ENCODE measurements at places on chromosomes 7 and 10. TPM values are rescaled to one million over a fixed set of nuclear protein-coding genes. Genes with fewer than 3 reads are reported as not detected.
A peak's percentile ranks its signal among the peaks of the same experiment; 100 is the strongest.

- no peak overlapping the region for H3K27ac ChIP-seq
- H3K4me1 ChIP-seq = peaks cover 4% of the 10 kb centered on the region
- H3K36me3 ChIP-seq = no peaks in the 10 kb centered on the region
- H3K4me3 ChIP-seq = no peak overlapping the region
- peaks cover 3% of the 10 kb centered on the region for H3K27me3 ChIP-seq
- DNase-seq = no peak
Observed at GRCh38 chr10:71611131-71611530, 108.4 kb downstream of the C10orf105 start.

DNA sequence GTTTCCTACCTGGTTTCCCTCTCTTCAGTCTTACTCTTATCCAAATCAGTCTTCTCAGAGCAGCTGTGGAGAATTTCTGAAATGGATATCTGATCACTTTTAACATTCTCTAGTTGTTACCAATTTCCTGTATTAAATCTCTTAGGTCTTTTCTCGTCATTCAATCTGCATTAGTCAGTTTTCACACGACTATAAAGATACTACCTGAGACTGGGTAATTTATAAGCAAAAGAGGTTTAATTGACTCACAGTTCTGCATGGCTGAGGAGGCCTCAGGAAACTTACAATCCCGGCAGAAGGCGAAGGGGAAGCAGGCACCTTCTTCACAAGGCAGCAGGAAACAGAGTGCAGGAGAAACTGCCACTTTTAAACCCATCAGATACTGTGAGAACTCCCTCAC is 444.8 kb downstream of the GATA3 start:
- H3K4me3 ChIP-seq = no peak overlapping the region
- no peak overlapping the region for H3K27ac ChIP-seq

DNA sequence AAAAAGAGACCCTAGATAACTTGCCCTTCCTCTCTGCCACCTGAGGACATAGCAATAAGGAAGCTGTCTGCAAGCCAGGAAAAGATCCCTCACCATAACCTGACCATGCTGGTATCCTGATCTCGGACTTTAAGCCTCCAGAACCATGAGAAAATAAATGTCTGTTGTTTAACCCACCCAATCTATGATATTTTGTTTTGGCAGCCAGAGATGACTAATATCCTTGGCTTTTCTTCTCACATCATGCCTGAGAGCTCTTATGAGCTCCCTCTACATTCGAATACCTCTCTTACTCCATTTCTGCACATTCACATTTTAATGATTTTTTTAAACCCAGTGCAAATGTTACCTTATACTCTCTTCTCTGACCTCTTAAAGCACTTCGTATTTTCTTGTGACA is 214.0 kb upstream of the CHRM2 start:
- H3K4me1 ChIP-seq = no peaks in the 10 kb centered on the region
- H3K27ac ChIP-seq = no peak overlapping the region
- no peak overlapping the region for H3K4me3 ChIP-seq
- DNase-seq = no peak
- no peaks in the 10 kb centered on the region for H3K36me3 ChIP-seq
- no peaks in the 10 kb centered on the region for H3K27me3 ChIP-seq

The MYH16 gene
- not detected for total RNA-seq

The FGL2 gene
- 1.1 TPM for total RNA-seq

DNA sequence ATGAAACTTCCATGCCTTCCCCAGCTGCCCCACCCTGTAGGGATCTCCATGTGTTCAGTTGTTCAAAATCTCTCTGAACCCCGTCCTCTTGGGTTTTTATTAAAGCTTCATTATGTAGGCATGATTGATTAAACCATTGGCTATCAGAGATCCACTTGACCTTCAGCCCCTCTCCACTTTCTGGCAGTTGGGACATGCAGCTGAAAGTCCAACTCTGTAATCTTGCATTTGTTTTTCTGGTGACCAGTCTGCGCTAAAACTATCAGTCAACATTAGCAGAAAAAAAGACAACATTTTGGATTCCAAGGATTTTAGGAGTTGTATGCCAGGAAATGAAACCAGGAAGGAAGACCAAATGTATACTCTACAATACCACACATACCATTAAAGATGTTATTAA is 1115.1 kb downstream of the XPNPEP1 start:
- no peak for DNase-seq
- H3K36me3 ChIP-seq = no peaks in the 10 kb centered on the region
- no peaks in the 10 kb centered on the region for H3K27me3 ChIP-seq

GRCh38 chr10:86263907-86264306 is 102.7 kb downstream of the GRID1 start:
- H3K4me1 ChIP-seq = no peaks in the 10 kb centered on the region
- peaks cover 11% of the 10 kb centered on the region for H3K27me3 ChIP-seq
- no peak overlapping the region for H3K27ac ChIP-seq
- no peak overlapping the region for H3K4me3 ChIP-seq

The MRM2 gene
- total RNA-seq = 40.5 TPM

The SEMA3C gene
- not detected for total RNA-seq

DNA sequence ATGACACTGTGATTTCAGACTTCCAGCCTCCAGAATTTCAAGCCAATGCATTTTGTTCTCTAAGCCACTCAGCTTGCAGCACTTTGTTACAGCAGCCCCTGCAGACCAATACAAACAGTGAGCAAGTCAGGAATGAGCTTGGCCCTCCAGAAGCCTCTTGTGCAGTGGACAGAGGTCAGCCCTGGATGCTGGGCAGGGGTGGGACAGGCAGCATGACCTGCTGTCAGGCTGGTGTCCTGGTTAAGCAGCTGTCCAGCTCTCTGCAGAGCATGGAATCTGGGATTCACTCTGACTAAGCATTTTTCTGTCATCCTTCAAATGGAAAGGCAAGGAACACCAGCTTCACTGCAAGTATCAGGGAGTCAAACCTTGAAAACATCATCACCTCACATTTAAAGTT is 85.5 kb upstream of the GDF10 start:
- peaks cover 6% of the 10 kb centered on the region for H3K36me3 ChIP-seq
- no peak for DNase-seq
- peaks cover 23% of the 10 kb centered on the region for H3K4me1 ChIP-seq
- H3K27ac ChIP-seq = no peak overlapping the region
- no peak overlapping the region for H3K4me3 ChIP-seq

- no peaks in the 10 kb centered on the region for H3K4me1 ChIP-seq
- no peak overlapping the region for H3K27ac ChIP-seq
- no peak for DNase-seq
- H3K4me3 ChIP-seq = no peak overlapping the region
Observed at GRCh38 chr7:30171766-30172447, 37.1 kb downstream of the MTURN start.

The TMEM178B gene
- 0.30 TPM for total RNA-seq

DNA sequence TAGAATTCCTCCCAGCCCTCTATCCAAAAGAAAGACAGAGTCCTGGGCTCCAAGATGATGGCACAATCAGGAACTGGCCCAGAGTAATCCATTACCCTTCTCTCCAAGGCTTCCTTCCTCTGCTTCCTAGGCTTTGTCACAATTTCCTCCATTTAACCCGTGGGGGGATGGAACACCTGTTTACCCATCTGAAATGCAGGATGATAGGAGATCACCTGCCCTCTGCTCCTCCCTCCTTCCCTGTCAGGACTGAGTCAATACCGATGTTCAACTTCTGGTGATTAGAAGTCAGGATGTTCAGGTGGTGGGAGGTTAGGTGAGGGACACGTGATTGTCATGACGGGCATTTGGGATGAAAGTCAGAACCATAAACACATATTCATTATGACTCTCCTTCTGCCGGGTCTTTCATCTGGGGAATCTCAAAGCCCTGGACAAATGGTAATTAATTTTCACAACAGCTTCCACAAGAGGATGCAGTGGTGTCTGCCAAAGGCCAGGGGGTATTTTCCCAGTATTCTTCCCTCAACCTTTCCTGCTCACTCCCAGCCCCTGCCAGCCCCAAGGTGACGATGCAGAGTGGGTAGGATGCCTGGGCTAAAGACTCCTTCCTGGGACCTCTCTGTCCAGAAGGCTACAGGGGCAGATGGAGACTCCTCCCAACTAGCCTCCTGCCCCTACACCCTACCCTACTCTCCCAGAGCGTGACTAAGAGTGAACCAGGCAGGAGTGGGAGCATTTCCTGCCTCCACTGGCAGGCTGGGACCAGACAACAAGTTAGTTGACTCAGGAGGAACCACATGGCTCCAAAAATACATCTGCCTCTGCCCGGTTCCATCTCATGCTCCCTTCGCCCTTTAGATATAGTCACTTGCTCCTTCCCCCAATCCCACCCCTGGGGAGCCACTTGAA is 27.9 kb downstream of the DUSP5 start:
- no peak for DNase-seq
- no peaks in the 10 kb centered on the region for H3K27me3 ChIP-seq
- H3K4me3 ChIP-seq = no peak overlapping the region
- peak overlapping the region; percentile 28 for H3K27ac ChIP-seq

GRCh38 chr10:104641937-104642657 is 1.0 kb downstream of the SORCS3 start:
- peaks cover 2% of the 10 kb centered on the region for H3K4me1 ChIP-seq
- H3K27ac ChIP-seq = no peak overlapping the region
- H3K4me3 ChIP-seq = no peak overlapping the region
- DNase-seq = no peak

DNA sequence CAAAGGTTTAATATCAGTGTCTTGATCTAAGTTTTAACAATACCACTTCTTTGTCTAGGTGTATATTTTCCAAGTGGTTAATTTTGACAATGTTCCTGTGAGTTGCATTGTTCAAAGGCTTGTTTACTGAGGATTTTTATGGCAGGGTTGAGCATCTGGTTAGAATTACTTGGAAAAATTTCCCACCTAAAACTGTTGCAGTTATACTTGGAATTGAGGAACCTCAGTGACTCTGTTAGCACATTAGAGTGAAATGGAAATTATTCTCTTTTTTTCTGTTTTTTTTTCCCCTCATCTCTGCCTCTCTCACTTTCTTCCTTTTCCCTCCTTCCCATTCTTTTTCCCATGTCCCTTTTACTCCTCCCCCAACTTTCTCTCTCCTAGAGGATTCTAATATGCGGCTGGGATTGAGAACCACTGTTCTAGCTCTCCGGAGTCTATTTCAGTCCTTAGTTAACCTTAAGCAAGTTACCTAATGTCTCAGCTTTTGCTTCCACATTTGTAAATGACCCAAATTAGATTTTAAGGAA is 107.0 kb downstream of the PODXL start:
- no peaks in the 10 kb centered on the region for H3K27me3 ChIP-seq
- peaks cover 22% of the 10 kb centered on the region for H3K36me3 ChIP-seq
- no peak for DNase-seq
- H3K4me3 ChIP-seq = no peak overlapping the region
- no peak overlapping the region for H3K27ac ChIP-seq
- H3K4me1 ChIP-seq = no peaks in the 10 kb centered on the region

The BBS9 gene
- 4.8 TPM for total RNA-seq

The SUGCT gene
- total RNA-seq = 0.43 TPM

The C1QL3 gene
- 0.14 TPM for total RNA-seq

- no peak overlapping the region for H3K4me3 ChIP-seq
- H3K27ac ChIP-seq = no peak overlapping the region
- no peaks in the 10 kb centered on the region for H3K36me3 ChIP-seq
- no peaks in the 10 kb centered on the region for H3K27me3 ChIP-seq
- H3K4me1 ChIP-seq = no peaks in the 10 kb centered on the region
Observed at GRCh38 chr7:15464667-15465121, 97.1 kb downstream of the AGMO start.

DNA sequence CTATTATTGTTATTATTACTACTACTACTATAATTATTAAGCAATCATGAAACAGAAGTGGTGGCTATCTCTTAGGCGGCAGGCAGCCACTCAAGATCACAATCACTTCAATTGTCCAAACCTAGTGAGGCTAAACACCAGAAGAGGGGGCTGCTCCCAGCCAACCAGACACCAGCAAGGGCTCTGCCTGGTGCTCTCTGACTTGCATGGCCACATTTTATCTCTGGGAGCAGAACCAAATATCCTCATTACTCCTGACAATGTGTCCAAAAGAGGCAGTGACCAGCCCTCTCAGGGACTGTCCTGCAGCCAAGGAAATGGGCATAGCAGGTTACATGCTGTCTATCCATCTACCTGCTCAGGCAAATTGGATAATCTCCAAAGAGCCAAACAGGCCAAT is 187.4 kb upstream of the PDE1C start:
- no peaks in the 10 kb centered on the region for H3K36me3 ChIP-seq
- H3K4me1 ChIP-seq = no peaks in the 10 kb centered on the region
- H3K4me3 ChIP-seq = no peak overlapping the region
- H3K27me3 ChIP-seq = no peaks in the 10 kb centered on the region
- DNase-seq = no peak
